Putamen (tissue), 1 donor: ENCODE measurements at places on chromosomes 7 and 10.

GRCh38 chr7:142636751-142637150 lies 112.5 kb upstream of the PRSS1 start:
- no peak for DNase-seq

DNA sequence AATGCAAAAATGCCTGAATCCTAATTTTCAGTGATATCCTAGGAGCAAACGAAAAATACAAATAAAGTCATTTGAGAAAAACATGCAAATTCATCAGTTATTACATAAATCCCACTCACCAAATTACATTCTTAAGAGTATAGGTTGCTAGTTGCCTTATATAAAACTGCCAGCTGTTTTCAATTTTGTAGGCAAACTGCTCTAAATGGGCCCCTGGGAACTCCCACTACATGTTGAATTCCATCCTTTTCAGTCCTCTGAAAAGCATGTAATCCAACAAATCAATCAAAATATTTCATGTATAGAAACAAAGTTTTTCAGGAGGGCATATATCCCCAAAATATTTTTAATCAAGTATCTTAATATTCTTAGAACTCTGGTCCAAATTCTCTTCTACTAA lies 2.1 kb upstream of the JMJD1C start:
- no peak for DNase-seq

DNA sequence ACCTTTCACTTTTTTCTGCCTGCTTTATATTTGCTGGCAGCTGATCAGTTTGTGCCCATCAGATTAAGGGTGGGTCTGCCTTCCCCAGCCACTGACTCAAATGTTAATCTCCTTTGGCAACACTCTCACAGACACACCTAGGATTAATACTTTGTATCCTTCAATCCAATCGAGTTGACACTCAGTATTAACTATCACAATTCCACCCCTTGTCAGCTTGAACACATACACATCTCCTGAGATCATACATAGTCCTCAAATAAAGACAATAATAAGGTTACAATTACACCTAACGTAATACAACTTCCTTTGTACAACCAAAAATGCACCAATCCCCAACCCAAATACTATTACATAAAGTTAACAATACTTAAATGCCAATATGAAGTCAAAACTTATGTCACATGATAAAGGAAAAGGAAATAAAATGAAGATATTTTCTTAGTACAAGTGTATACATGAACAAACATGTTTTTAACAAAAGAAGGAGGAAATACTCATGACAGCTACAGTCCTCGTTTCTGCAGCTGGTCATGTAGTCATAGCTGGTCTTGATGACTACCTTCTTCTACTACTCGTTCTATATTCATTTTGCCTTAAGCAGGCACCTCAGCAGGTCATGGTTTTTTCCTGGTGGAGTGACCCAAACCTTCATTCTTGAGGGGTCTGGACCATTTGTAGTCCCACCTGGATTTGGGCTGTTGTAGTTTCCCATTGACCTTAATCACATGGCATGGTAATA lies 96.7 kb upstream of the CABCOCO1 start:
- DNase-seq: no peak

DNA sequence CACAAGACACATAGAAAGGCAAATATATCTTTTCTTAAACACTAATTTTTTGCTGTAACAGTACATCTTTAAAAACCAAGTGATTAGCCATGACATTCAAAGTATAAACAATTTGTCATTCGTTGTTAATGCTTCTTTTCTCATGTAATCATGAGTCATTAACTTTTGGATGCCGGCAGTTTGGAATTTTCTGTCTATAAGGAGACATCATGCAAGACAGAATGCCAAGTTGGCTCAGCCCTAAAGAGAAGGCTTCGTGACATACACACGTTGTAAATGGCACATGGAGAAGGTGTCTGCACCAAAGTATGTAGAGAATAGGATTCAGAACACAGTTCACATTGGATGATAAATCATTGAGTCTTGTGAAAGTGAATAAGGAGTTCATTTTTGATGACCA lies 35.9 kb downstream of the CCDC3 start:
- DNase-seq: no peak

DNA sequence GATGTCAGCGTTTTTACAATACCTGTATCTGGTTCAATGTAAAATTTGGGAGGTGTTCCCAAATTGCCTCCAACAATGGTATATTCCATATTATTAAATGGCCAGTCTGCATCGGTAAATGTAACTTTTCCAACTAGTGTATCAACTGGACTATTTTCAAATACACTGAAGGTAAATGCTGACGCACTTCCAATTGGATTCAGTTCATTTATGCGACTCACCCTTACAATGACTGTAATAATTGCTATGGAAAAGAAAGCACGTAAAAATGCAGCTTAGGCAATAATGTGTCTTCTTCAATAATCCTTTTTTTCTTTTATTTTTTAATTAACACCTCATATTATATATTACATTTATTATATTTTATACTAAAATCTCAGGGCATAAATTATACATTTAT lies 209.1 kb downstream of the HGF start:
- no peak for DNase-seq

GRCh38 chr10:43816351-43817321 lies 168.0 kb upstream of the ZNF32 start:
- DNase-seq: no peak
